GM23248 (cell line): ENCODE measurements at places on chromosomes 2 and 18. TPM values are rescaled to one million over a fixed set of nuclear protein-coding genes. Genes with fewer than 3 reads are reported as not detected.

- DNase-seq, result peak; percentile 72
These were observed 99.1 kb downstream of the ALPK2 start for GRCh38 chr18:58529714-58530354.

- no peak for DNase-seq
These were observed 64.0 kb downstream of the ODC1 start for GRCh38 chr2:10383960-10384734.

DNA sequence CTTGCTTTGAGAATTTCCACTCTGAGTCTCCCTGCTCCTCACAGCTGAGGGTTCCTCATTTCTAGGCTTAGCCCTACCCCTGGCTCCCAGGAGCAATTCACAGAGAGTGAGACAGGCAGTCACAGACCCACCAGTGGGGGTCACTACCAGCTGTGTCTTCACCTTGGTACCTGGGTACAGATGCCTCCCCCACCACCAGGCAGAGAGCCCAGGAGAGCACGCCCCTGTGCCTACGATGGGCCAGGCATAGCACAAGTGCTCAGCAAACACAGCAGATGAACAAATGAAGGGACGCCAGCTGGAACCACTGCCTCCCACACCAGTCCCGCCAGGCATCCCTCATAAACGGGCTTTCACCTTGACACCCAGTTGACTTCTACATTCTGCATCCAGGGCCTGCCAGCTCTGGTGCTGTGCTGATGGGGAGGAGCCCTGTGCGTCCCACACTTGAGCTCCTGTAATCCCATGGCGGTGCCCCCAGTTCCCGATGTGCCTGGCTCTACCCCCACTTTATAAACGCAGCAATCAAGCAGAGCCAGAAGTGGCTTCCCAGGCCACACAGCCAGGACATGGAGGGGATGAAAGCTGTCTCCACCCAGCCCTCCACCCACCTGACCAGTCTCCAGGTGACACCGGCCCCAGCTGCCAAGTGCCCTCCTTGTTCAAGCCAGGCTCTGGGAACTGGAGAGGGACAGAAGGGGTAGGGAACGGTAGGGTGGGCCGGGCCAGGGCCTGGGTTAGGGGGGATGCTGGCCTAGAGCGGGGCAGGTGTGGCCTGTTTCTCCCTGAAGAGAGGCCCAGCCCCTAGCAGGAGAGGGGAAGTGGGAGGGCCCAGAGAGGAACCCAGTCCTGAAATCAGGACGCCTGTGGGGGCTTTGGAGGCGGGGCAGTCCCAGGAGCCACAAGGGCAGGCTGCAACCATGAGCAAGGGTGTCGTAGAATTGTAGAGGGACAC, 42.5 kb downstream of the SCTR start:
- no peak for DNase-seq

Gene CD28
- 0.11 TPM in 1 of 2 replicates, not detected in the other for total RNA-seq

GRCh38 chr18:2302628-2303516, 268.4 kb downstream of the METTL4 start:
- DNase-seq, result peak; percentile 50

DNA sequence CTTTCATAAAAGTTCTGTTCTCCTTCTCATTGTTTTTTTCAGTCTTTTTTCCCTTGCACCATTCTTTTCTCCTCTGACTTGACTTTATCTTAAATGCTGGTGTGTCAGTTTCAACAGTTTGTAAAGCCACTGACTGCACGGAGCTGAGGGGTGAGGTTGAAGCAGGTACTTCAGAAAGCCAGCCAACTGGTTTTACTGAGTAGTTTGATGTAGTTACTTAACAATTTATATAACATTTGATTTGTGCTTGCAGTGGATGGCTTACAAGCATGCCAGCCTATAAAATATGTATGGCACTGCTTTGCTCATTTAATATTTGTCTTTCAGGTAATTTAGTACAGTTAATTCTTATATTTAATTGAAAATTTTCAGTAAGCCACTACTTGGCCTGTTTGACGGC, 55.4 kb downstream of the FAM171B start:
- DNase-seq, result no peak

DNA sequence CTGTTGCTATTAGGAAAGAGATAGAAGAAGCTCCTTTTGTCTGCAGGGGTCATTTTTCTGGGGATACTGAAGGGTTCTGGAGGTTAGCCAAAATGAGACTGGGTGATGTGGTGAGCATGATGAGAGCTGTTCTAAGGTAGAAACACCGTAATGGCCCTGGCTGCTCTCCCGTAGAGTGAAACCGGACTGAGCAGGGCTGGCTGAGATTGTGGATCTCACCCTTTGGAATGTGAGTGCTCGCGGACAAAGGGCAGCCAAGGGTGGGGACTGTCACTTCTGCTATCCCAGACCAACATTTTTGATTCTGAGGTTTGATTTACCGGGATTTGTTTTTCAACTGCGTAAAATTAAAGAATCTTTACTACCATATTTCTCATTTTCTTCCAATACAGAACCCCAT, 36.2 kb downstream of the TNFRSF11A start:
- DNase-seq, result no peak

GRCh38 chr2:139201516-139201915, 421.3 kb upstream of the NXPH2 start:
- DNase-seq, result no peak

DNA sequence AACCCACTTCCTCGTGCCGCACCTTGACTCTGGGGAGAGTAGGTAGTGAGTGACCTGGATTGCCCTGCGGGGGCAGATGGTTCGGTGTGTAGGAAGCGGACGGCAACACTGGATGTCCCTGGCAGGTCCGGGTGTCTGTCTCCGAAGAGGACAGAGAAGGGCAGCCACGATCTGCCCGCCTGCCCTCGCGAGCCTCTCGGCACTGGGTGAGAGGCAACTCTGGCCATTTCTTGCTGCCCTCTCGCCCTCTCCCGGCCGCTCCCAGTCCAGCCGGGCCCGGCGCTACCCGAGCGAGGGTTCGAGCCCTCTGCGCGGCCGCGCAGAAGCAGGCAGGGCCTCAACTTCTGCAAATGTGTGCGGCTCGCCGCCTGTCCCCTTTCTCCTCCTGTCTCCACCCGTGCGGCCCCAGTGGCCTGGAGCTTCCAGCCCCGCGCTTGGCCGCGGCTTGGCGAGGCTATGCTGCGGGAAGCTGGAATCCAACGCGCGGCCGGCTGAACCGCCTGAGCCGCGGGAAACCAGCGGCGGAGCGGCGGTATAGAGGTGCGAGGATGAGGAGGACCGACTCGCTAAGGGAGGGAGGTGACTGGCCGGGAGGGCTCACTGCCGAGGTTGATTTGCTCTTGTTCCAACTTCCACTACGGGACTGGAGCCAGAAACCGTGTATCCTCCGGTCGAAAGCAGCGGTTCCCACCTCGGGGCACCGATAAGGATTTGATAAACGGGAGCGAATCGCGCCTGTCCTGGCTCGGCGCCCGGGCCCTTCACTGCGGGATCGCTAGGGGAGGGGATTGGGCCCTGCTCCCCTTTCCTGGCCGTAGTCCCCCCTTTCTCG, 1.5 kb downstream of the EPAS1 start:
- peak; percentile 74 for DNase-seq

DNA sequence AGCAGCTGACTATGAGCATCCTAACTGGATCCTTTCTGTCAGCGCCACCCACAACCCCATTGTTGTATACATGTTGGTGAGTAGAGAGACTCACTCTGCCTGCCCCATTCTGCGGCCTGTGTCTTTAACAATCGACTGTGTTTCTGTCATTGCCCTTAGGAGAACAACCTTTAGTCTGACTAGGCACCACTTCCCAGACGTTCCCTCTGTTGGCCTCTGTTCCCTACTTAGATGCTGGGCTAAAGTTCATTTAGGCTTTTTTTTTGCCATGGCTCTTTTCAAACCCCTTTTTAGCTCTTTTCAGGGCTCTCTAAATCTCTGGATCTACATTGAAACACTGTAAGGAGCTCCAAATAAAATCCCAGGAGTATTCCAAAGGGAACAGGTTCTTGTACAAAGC, 20.5 kb upstream of the ACAA2 start:
- no peak for DNase-seq

- peak; percentile 10 for DNase-seq
These were observed 48.9 kb downstream of the LDLRAD4 start for GRCh38 chr18:13267431-13267873.

GRCh38 chr2:188577231-188577630, 285.6 kb downstream of the GULP1 start:
- DNase-seq, result no peak

GRCh38 chr18:2027016-2027415, 544.3 kb downstream of the METTL4 start:
- DNase-seq, result no peak

GRCh38 chr18:74069178-74070050, 78.2 kb downstream of the FBXO15 start:
- DNase-seq, result no peak

DNA sequence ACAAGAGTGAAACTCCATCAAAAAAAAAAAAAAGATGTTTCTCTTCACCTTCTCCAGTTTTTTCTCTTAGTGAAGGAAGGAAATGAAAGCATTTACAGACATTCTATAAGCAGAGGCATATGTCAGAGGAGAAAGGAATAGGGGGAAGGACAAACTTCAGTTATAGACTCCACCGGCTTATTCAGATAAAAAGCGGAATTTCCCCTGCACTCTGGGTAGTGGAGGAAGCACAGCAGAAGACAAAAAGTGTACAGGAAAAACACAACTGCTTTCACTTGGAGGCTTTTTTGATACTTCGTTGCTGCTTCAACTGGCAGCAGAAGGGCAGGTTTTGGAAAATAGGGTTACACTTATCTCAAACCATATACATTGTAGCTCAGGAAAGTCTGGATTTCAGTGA, 3.2 kb upstream of the MGAT4A start:
- no peak for DNase-seq

- DNase-seq, result no peak
These were observed 440.1 kb upstream of the LINC00305 start for GRCh38 chr18:64589000-64589399.

DNA sequence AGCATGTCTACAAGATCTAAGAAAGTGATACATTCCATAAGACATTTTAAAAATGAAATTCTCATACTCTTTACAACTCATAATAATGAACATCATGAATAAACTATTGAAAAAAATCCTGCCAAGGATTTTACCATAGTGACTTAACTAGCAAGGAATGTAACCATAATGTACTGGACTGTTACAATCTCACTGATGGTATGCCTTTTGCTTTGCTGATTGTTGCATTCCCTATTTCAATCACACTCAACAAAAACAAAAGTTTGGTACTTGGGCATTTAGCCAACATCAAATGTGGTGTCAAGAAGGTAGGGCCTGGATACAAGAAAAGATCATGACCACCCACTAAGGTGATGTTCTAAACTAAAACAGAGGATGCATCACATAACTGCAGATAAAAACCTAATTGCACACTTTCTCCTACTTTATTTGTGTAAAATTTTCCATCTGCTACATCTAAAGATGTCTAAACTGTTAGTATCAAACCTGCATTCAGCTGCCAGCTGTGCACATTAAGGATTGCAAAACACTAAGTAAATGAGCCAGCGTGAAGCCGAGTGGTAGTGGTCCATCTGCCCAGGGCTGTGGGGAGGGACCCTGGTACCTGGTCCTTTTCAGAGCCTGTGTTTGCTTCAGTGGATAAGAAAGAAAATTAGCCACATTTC, 564.4 kb downstream of the ZEB2 start:
- peak; percentile 77 for DNase-seq

DNA sequence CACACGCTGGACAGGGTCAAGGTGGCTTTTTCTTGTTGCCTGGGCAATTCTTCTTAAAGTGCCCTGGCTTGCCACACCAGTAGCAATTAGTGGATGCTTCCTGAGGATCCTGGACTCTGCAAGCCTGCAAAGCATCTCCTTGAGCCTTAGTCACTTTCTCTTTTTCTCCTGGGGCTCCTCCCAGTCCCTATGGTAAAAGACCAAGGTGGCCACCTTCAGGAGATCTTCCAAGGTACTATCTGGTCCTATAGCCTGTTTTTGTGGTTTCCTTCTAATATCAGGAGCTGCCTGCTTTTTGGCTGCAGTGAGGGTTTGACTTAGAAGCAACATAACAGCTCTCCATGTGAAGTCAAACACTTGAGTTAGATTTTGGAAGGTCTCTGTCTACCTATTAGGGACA, 33.3 kb upstream of the GMCL1 start:
- DNase-seq, result peak; percentile 11

DNA sequence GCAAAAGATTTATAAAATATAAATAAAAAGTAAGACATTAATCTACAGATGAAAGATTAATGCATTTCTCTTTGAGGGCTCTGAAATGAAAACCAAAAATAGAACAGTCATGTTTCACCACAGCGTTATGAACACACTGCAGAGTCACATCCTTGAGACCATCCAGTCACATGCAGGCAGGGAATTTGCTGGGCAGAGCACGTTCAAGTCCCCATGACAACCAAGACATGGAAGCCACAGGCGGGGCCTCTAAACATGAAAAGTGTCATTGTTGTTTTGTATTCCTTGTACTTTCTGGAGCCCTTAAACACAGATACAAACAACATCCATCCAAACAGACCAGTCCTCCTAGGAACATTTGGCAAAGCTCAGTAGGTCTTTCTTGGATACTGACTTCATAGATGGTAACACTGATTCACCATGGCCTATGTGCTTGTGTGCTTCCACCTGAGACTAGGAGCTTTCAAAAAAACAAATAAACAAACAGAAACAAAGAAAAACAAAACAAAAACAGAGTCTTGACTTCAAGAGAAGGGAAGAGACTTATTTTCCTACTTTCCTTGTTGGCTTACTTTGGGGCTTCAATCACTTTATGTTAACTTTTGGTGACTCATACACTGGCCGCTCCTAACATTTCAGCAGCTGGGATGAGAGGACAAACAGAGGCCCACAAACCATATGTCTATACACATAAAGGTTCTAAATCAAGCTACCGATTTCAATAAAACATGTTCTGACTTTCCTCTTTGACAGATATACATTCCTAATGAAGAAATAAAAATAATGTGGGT, 99.5 kb upstream of the CCDC85A start:
- DNase-seq, result no peak

- no peak for DNase-seq
These were observed 330.8 kb downstream of the CYP26B1 start for GRCh38 chr2:71816815-71817214.

GRCh38 chr2:109144721-109145120, 15.7 kb downstream of the SH3RF3 start:
- no peak for DNase-seq

DNA sequence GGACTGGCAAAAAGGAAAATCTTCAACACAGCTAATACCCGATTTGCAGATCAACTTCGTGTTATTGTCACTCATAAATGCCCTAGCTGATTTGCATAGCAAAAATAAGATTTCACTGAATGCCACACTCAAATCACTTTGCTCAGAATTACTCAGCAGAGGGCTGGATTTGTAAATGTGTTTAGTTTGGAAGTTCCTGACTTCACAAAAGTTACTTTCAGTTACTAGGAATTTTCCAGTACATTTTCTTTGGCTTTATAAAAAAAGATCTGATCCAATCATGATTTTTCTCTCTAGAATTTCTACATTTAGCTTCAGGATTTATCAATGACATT, 433.3 kb upstream of the ID2 start:
- DNase-seq, result peak; percentile 70
